NCI-H1417 treated with DMSO at 0.1 percent for 48 hours (cell line): ENCODE measurements at places on chromosomes 4 and X.

DNA sequence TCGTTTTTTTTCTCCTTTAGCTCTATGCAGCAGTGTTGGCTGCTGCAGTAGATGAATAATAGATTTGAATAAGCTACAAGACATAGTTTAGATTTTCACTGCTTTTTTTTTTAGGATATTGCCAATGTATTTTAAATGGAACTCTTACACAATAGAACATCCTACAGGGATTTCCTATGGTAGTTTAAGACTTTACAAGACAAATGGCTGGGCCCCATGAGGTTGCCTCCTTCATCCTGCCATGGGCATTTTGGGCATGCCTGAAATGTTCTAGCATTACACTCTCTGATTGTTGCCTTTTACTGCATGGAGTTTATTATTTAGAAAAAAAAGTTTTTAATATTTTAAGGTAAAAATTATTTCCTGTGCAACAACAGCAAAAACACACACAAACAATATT, 74.5 kb downstream of the MID1 start:
- no peak for DNase-seq

- DNase-seq, result no peak
Measured at GRCh38 chr4:1511441-1512041, 105.3 kb upstream of the NKX1-1 start.

DNA sequence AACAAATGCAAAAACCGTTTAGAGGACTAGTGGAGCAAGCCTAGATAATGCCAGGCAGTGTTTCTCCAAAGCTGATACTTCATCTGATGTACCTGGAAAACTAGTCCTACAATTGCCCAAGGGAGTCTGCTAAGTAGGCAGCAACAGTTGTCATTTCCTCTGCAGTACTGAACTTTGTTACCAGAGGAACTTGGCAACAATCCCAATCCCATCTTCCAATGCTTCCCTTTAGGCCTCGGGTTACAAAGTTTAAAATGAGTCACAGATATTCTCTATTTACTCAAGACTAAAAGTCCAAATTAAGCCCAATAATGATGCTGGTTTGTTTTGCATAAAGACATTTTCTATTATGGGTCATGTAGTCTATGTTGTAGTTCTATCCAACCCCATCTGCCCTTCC, 120.0 kb upstream of the GLRA2 start:
- DNase-seq, result no peak

- DNase-seq, result no peak
Measured at GRCh38 chr4:136750897-136751296, 781.4 kb downstream of the PCDH18 start.

DNA sequence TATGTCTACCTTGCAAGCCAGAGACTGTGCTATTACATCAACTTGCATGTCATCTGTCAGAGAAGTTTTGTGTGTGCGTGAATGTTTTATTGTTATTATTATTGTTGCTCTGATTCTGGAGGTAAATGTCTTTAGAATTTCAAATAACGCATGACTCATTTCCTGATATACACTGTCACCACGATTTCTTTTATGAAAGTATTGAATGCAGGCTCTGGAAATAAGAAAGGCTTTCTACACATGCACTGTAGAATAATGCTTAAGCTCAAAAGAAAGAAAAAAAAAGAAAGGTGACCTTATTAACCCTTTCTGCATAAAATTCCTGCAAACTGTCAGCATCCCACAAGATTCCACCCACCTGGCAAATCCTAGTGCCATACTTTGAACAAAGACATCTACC, 632.9 kb downstream of the ZNF674 start:
- no peak for DNase-seq

DNA sequence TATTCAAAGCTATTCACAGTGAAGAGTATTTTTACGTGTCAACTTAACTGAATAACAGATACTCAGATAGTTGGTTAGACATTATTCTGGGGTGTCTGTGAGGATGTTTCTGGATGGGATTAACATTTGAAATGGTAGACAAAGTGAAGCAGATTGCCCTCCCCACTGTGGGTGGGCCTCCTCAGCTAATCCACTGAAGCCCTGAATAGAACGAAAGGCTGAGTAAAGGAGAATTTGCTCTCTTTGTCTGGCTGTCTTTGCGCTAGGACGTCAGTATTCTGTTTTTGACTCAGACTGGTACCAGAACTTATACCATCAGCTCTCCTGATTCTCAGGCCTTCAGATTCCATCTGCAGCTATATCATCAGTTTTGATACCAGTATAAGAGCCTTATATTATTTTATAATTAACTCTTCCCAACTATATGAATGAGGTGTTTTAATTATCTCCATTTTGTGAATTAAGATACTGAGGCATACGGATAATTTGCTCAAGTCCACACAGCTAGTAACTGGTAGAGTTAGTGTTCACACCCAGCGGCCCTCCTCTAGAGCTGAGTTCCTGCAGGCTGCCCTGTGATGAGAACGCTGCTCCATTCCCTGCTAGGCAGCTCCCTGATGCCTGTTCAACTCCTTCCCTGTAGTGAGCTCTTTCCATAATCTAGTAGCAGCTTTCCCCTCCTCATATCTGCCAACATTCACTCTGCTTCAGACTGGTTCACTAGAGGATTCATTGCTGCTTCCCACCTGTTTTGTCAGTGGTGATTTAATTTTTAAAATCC, 87.5 kb downstream of the RBM46 start:
- no peak for DNase-seq

GRCh38 chr4:29405116-29405515, 1315.1 kb upstream of the PCDH7 start:
- no peak for DNase-seq

GRCh38 chrX:13167481-13168231, 123.2 kb upstream of the FAM9C start:
- peak; percentile 40 for DNase-seq

DNA sequence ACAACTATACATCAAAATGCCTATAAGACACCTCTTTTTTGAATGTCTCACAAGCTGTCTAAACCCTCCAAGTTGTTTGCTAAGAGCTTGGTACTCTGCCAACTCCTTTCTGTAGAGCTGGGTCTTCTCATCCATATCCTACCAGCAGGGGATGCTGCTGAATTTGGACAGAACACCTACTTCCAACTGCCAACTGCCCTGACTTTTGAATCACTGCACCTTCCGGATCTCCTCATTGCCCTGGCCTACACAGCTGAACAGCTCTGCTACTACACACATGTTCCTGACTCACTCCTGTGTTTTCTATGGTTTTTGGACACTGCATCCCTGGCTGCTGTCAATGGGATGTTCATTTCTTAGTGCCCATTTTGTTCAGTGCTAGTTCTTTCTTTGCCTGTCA, 18.7 kb downstream of the FAM184B start:
- no peak for DNase-seq

- no peak for DNase-seq
Measured at GRCh38 chr4:90715242-90715641, 588.0 kb downstream of the CCSER1 start.
